ENCODE measurements at places on chromosomes 6 and 20.
A peak's percentile ranks its signal among the peaks of the same experiment; 100 is the strongest.

DNA sequence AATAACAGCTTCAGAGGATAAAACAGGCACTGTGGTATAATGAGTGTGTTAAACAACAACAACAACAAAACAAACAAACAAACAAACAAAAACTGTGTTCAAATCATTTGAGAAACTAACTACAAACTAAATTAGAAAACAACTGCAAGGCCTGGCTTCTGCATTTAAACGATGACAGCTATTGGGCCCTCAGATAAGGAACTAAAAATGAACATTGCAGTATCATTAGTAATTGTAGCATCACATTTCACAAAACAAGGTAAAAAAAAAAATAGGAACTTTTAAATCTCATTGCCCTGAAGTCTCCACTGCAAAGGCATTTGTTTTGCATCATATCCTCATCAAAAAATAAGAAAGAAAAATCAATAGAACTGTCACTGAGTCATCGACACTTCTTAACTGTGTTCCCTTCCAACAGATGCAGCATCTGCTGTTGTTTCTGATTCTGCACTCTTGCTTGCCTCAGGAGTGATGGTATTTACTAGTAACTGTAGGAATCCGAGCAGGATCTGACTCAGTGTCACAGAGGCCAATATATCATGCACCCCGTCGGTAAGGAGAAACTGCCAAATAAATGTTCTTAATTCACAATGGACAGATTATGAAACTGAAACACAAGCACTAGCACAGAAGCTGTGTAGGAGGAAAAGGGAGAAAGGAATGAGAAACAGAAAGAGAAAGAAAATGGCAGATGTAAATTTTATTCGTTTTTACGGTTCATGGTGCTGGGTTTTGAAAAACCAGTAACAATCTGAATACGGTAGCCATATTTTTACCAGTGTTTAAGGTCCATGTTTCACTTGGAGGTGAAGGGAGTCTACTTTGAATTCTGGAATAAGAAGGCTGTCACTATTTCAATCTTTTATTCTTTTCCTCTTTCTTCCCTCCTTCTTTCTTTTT lies 365.7 kb upstream of the EPHA7 start:
- no peak for DNase-seq

- DNase-seq = no peak
Observed at GRCh38 chr6:87902383-87902782, 145.3 kb upstream of the SPACA1 start.

- no peak for DNase-seq
Observed at GRCh38 chr6:130961148-130961547, 101.9 kb downstream of the EPB41L2 start.

- DNase-seq = no peak
Observed at GRCh38 chr20:47789764-47790579, 4.7 kb upstream of the SULF2 start.

DNA sequence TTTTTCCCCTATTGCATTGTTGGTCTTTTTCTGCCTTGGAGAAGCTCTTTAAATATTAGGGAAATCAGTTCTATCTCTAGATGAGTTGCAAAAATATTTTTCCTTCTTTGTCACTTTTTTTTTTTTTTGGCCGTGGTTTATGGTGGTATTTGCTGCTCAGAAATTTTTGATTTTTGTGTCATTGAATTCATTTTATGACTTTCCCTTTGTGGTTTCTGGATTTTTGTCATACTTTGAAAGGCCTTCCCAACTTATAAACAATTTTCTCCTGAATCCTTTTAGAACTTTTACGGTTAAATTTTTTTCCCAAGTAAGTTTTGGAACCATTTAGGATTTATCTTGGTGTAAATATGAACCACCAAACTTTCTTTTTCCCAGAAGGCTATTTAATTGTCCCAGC lies 145.6 kb downstream of the GJA10 start:
- DNase-seq = no peak

GRCh38 chr6:24667378-24667803 lies 514 bp downstream of the ACOT13 start:
- DNase-seq = no peak

GRCh38 chr20:58235010-58235409 lies 6.6 kb upstream of the ANKRD60 start:
- no peak for DNase-seq

DNA sequence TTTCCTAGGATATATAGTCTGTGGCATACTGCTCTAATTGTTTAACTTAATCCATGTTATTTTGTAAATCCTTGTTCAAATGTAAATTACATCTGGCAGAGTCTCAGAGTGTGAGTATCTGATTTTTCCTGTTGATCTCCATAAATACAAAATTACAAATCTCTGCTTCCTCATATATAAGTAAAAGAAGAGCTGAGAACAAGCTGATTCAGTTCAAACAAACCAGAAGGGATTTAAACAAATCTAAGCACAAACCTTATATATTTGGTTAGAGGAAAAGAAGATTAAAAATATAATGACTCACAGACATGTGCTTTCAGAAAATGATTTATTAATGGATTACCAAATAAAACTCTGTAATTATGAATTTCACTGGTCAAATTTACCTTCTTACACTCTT lies 37.3 kb downstream of the KIF13A start:
- no peak for DNase-seq

- DNase-seq = no peak
Observed at GRCh38 chr6:73085443-73085871, 139.8 kb downstream of the KHDC1L start.

- no peak for DNase-seq
Observed at GRCh38 chr6:106631346-106631745, 2.0 kb downstream of the QRSL1 start.

GRCh38 chr20:4661191-4661590 lies 60.5 kb upstream of the PRND start:
- no peak for DNase-seq

GRCh38 chr6:27771235-27771634 lies 141.0 kb downstream of the OR2B2 start:
- DNase-seq = no peak

DNA sequence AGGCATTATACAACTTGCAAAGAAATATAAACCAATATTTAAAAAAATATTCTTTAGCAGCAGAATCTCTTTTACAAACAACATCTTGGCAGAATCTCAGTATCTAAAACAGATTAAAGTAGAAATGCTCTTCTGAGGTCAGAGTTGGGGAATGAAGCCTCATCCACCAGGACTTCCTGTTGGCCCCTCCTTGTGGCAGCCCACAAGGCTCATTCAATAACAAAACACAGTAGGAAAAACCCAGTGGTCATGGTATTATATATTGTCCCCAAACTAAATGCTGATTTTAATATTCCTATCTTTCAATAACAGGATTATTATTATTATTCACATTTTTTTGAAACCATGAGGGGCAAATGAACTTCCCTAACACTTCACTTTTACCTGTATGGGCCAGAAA lies 368.6 kb downstream of the BTBD9 start:
- DNase-seq = no peak

GRCh38 chr20:815914-816606 lies 17.5 kb upstream of the FAM110A start:
- DNase-seq = peak; percentile 60

DNA sequence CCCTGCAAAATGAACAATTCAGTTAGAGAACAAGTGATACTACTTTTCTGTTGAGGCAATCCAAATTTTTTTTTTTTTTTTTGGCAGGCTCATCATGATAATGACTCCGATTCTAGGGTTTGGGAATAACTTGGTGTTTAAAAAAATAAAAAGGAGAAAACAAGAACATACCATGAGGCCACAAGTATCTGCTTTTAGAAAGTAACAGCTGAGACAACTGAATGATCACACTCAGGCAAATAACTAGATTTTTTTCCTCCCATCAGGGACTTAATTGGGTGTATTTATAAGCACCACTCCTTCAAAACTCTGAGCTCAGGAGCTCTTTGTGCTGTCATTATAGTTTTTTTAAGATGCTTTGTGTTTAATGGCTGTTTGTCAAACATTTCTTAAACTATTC lies 29.6 kb downstream of the PAK5 start:
- DNase-seq = no peak

GRCh38 chr6:150126641-150127291 lies 16.1 kb upstream of the PPP1R14C start:
- DNase-seq = no peak
